ENCODE measurements at places on chromosomes 1 and 21. TPM values are rescaled to one million over a fixed set of nuclear protein-coding genes. Genes with fewer than 3 reads are reported as not detected.

The E2F2 gene
- 0.32 TPM for total RNA-seq

The C1orf167 gene
- total RNA-seq: 4.7 TPM

The C1orf141 gene
- total RNA-seq: not detected

The CNR2 gene
- 0.06 TPM for total RNA-seq

The NPR1 gene
- 69.4 TPM for total RNA-seq

The TTC39A gene
- 42.1 TPM for total RNA-seq

The F3 gene
- 113 TPM for total RNA-seq

DNA sequence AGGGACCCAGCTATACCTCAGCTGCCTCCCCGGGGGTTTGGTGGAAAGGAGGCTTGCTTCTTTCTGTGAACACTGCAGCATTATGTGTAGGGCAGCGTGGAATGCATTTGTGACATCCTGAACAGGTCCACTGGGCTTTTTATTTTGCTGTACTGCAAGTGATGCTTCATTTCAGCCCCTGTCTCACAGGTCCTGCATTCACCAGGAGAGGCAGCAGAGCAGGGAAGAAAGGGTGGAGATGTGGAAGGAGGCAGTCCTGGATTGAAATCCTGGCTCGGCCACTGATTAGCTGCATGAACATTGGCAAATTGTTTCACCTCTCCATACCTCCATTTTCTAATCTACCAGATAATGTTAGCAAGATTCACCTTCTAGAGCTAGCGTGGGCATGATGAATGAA, 77.9 kb upstream of the ZBTB18 start:
- DNase-seq: no peak

GRCh38 chr21:23887725-23888306, 1719.5 kb downstream of the MRPL39 start:
- DNase-seq: no peak

GRCh38 chr21:29406385-29406784, 107.7 kb downstream of the BACH1 start:
- no peak for DNase-seq

GRCh38 chr1:186960861-186961260, 132.1 kb downstream of the PLA2G4A start:
- DNase-seq: no peak

- no peak for DNase-seq
These were observed 139.4 kb downstream of the VPS13D start for GRCh38 chr1:12369258-12369657.

GRCh38 chr1:231860221-231861088, 233.9 kb downstream of the DISC1 start:
- DNase-seq: no peak

- DNase-seq: no peak
These were observed 19.4 kb downstream of the PANK4 start for GRCh38 chr1:2506901-2507565.

DNA sequence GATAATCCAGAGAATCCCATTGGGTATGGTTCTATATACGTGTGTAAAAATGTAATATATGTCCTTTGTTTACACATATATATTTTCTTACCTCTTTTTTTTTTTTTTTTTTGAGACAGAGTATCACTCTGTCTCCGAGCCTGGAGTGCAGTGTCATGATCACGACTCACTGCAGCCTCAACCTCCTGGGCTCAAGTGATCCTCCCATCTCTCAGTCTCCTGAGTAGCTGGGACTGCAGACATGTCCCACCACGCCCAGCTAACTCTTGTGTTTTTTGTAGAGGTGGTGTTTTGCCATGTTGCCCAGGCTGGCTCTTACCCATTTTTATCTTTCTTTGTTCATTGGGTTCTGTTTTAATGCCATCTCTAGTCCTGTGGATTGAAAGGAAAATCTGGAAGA, 59.5 kb downstream of the ZBTB17 start:
- DNase-seq: no peak

GRCh38 chr1:207429963-207430362, 24.2 kb upstream of the CR2 start:
- DNase-seq: no peak

All from upper lobe of right lung (tissue), 1 donor.